ENCODE measurements at places on chromosomes 5 and 9. TPM values are rescaled to one million over a fixed set of nuclear protein-coding genes. Genes with fewer than 3 reads are reported as not detected.

DNA sequence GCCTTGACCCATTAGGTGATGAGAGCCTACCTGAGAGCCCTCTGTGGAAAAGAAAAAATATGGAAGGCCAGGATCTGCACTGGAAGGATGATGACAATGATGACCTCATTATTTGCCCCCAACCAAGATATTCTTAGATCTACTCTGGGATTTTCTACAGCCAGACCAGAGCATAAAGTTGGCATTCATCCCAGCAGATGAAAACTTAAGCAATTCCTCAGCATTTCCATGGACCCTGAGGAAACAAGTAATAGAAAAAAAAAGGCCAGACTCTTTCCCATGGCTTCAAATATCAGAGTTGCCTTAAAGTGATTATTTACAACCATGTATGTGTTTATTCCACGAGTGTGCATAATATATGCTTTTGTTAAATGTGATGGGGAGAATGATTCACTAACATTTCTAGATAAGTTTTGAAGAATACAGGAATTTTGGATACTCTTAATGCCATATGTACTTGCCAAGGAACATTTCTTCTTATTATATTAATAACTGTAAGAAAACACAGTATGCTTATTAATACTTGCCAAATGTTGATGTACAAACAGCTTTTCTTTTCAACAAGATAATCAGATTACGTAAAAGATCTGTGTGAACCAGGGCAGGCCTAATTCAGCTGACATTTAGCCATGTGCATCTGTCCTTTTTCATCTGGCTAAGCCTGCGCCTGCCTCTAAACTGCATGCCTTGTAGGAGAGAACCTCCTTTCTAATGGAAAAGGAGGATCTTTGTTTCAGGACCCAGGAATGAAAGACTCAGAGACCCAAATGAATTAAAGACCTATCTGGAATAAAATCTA, 94.8 kb downstream of the ARRDC3 start:
- DNase-seq = no peak

LHFPL2 gene
- total RNA-seq = 9.4 TPM

IL33 gene
- total RNA-seq = 20.0 TPM

DNA sequence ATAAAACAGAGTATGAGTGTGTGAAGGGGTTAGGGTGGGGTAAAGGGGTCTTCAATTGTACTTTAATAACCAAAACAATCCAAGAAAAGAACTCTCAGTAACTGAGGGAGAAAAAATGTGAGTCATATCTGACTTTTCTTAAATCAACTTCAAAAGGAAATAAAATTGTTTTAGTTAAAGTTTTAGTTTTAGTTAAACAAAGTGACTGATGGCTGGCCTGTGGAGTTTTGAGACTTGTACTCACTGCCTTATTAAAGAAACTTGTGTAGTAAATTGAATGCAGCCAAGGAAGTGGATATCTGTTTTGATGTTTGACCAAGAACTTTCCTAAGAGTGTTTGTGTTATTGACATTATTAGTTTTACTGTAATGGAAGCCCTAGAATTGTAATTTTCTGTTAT, 2032.6 kb downstream of the MAT2B start:
- DNase-seq = no peak

DNA sequence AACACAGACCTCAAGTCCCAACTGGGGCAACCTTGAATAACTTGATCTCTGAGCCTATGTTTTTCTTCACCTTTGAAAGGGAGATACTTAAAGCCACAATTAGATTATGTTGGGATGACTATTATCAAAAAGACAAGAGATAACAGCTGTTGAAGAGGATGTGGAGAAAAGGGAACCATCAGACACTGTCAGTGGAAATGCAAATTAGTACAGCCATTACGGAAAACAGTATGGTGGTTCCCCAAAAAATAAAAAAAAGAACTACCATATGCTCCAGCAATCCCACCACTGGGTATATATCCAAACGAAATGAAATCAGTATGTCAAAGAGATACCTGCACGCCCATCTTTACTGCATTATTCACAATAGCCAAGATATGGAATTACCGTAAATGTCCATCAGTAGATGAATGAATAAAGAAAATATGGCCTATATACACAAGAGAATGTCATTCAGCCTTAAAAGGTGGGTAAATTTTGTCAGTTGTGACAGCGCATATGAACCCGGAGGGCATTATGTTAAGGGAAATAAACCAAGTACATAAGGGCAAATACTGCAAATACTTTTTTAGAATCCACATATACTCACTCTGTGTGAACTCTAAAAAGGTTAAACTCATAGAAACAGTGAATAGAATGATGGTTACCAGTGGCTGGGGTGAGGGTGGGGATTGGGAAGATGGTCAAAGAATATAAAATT, 12.7 kb downstream of the FAT2 start:
- DNase-seq = no peak

- DNase-seq = no peak
These were observed 116.6 kb downstream of the DROSHA start for GRCh38 chr5:31415009-31415923.

- DNase-seq = no peak
These were observed 42.7 kb upstream of the RARS1 start for GRCh38 chr5:168443533-168443932.

MED27 gene
- 5.1 TPM for total RNA-seq

DNA sequence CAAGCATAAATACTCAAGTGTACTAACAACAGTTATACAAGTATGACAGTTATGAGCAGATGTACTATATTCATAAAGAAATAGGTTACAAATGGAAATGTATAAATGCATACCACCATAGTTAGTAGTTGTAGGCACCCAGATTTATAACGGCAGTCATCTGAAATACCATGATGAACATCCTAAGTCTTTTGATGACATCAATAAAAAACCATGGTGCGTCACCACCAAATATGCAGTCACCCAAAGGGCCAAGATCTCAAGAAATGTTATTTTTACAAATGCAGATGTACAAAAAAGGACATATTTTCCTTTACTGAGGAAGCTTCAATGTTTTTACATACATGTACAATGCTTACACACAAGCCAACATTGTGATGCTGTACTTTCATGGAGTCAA, 70.8 kb upstream of the XPA start:
- DNase-seq = no peak

- DNase-seq = no peak
These were observed 1.7 kb downstream of the PHF2 start for GRCh38 chr9:93577975-93578682.

- DNase-seq = no peak
These were observed 19.6 kb downstream of the SH2D3C start for GRCh38 chr9:127758843-127759242.

VCAN gene
- 7.8 TPM for total RNA-seq

GRCh38 chr9:20280330-20280729, 342.0 kb downstream of the MLLT3 start:
- DNase-seq = no peak

DNA sequence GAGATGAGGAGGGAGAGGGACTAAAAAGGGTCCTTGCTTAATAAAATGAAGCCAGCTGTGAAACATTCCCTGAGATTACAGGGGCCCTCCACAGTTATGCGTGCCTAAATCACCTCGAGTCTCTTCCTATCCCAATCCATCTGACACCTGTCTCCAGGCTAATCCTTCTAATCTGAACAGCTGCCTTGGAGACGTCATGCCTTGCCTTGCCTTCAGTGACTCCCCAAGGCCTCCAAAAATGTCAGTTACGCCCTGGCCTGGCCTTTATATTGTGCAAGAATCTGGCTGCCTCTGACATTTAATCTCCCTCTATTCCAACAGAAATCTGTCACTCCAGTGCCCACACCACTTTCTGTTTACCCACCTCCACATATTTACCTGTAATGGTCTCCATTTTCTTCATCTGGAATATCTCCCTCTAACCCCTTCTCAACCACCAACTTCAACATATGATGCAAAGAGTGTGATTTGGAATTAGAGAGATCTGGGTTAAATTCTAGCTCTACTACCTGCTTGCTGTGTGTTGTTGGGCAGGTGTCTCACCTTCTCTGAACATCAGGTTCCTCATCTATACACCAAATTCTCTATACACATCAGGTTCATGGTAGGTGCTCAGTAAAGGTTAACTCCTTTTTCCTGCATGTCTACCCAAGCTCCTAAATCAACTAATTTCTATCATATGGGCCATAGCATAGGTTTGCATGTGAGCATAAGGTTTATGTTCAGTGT, 57.9 kb downstream of the PTCD2 start:
- no peak for DNase-seq

DNA sequence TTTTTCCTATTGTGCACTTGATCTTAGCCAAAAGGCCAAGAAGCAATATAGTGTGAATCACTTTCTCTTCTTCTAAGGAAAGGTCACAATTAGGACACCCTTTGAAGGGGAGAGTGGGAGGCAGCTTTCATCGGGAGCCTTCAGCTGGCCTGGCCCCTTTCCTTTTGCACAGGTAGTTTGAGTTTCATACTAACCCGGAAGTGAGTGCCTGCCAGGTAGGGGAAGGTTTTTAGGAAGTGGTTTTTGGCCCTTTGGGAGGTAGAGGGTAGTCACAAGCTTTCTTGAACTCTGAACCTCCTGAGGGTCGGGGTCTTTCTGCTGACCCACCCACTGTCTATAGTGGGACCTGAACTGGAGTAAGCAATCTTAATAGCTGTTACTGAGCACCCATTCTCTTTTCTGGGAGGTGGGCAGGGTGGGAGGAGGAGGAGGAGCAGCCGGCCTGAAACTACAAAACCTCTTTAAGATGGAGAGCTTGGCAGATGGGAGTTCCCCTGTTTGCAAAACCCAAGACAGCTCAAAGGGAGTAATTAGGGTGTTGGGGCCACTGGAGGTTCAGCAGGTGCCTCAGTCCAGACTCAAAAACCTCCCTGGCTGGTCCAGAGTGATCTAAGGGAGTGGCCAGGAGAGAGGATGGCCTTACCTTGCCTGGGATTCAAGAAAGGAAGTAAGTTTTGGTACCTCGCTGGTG, 6.0 kb downstream of the LARP1 start:
- no peak for DNase-seq

DNA sequence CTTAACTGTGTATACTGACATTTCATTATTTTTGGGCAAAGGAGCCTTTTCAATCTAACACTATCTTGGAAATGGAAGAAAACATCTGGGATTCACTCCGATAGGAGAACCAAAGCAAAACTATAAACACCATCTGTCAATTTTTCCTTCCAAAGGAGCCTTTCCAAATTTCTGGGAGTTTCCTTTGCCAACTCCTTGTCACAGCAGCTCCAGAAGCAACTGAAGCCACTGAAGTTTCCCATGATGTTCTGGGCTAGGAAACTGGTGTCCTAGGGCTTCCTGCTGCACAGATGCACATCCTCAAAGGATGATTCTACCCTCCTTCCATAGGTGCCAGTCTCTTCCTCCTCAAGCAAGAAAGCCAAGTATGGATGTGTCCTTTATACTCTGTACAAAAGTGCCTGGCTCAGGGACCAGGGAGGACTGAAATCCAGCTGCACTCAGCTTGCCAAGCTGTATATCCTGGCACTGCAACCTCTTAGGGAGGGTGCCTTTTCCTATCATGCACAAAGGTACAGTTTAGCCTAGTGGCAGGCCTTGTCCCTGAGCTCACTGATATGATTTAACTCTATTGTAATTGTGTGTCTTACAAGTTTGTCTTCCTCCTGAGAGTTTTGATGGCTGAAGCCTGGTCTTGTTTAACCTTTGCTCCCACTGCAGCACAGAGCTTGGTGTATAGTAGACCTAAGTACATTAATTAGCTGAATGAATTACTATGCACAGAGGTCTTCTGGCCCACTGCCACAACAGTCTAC, 8.4 kb upstream of the UBAP1 start:
- DNase-seq = peak; percentile 28

DNA sequence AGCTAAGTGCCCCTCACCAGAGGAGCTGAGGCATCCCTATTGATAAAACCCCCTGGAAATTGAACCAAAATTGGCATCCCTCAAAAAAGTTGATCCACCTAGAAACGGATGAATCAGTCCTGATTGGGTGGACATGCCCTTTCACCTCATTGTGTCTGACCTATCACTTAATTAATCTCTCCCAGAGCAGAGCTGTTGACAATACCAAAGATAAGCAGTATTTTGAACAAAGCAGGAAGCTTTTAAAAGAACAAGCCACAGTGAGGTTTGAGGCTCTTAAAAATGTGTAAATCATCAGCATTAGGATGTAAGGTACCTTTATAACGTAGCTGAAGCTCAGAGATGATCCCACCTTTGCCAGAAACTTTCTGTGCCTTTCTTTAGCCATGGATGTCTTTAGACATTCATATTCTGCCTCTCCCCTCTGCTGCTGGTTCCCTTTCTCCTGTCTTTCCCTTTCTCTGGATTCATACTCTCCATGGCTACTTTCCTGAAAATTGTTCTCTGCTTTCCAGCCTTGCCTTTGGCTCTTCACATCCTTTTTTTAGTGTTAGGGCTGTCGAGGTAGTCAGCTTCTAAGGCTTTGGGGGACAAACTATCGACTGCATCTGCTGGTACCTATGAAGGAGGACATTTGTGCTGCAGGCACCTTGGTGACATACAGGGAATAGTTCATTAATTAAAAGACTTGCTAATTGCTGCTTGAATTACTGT, 7.8 kb upstream of the LHX2 start:
- DNase-seq = no peak

OR13C5 gene
- total RNA-seq = not detected

DNA sequence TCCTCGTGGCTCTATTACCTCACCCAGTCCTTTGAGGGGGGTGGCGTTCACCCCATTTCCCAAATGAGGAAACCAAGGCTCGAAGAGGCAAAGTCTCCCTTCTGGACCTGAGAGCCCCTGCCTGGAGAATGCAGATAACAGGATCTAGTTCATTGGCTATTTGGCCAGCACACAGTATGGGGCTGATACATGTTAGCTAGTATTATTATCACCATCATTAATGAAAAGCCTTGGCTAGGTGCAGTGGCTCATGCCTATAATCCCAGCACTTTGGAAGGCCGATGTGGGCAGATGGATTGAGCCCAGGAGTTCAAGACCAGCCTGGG, 4.3 kb downstream of the SH3GLB2 start:
- no peak for DNase-seq

DNA sequence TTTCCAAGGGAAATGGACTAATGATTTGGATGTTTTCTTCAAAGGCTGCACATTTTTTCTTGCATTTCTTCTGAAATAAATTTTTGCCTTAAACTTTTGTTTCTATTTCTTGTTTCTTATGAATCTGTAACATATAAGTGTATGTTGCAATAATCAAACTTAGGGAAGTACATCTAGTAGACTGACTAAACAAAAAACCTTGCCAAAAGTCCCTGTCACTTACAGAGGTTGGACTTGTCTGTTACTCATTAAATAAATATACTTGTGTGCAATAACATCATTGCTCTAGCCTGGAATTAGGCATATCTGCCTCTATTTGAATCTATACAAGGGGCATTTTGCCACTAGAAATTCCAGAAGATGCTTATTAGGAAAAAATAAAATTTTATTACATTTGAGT, 56.6 kb downstream of the C6 start:
- no peak for DNase-seq

DNA sequence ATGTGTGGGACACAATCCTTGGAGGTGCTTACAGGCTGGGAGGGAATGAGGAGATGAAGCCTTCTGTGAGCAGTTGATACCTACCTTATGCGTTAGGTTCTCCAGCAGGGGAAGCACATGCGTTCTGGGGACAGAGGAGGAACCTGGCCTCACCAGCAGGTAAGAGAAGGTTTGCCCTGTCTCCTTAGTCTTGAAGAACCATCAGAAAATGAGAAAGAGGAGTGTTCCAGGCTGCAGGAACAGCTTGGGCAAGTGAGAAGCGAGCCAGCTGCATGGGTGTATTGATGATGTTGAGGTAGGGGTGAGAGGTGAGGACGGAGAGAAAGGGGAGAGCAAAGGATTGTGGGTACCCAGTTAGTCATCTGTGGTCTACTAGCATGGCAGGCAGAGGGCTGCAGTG, 156.9 kb upstream of the MVB12B start:
- DNase-seq = peak; percentile 19

GRCh38 chr5:141799507-141800167, 78.6 kb downstream of the PCDH1 start:
- no peak for DNase-seq

GRCh38 chr9:4298255-4299004, 1.4 kb downstream of the GLIS3 start:
- peak; percentile 41 for DNase-seq

PCDHA11 gene
- total RNA-seq = under 0.01 TPM
